ENCODE measurements at places on chromosomes 16 and 17. TPM values are rescaled to one million over a fixed set of nuclear protein-coding genes. Genes with fewer than 3 reads are reported as not detected.
A peak's percentile ranks its signal among the peaks of the same experiment; 100 is the strongest.

DNA sequence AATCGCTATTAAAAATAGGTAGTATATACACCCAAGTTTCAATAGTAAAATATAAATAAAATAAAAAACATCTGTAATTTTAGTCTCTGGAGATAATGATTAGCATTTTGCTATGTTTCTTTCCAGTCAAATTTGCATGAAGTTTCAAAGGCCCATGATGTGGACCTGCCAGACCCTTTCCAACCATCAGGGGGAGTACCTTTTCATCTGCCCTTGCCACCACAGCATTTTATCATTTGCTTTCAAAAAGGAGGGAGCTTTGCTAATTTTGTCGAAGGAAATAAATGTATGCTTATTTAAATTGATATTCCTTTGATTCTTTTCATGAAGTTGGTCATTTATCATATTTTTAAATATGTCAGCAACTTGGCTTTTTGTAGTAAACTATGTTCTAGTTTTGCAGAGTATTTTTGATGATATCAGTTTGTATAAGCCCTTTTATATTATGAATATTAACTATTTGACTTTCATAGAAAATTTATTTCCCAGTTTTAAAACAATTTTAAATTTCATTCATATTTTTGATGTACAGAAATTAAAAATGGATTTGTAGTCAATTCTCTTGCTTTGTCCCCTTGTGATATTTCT lies 115.2 kb upstream of the NETO2 start:
- DNase-seq: no peak

The FNDC8 gene
- polyA plus RNA-seq: not detected

The SLC35G6 gene
- 0.17 TPM for polyA plus RNA-seq

DNA sequence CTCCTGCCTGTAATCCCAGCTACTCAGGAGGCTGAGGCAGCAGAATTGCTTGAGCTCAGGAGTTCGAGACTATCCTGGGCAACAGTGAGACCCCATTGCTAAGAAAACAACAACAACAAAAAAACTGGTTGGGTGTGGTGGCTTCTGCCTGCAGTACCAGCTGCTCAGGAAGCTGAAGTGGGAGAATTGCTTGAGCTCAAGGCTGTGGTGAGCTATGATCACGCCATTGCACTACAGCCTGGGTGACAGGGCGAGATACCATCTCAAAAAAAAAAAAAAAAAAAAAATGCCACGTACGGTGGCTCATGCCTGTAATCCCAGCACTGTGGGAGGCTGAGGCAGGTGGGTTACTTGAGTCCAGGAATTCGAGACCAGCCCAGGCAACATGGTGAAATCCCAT lies 34.1 kb downstream of the NME2 start:
- DNase-seq: no peak

DNA sequence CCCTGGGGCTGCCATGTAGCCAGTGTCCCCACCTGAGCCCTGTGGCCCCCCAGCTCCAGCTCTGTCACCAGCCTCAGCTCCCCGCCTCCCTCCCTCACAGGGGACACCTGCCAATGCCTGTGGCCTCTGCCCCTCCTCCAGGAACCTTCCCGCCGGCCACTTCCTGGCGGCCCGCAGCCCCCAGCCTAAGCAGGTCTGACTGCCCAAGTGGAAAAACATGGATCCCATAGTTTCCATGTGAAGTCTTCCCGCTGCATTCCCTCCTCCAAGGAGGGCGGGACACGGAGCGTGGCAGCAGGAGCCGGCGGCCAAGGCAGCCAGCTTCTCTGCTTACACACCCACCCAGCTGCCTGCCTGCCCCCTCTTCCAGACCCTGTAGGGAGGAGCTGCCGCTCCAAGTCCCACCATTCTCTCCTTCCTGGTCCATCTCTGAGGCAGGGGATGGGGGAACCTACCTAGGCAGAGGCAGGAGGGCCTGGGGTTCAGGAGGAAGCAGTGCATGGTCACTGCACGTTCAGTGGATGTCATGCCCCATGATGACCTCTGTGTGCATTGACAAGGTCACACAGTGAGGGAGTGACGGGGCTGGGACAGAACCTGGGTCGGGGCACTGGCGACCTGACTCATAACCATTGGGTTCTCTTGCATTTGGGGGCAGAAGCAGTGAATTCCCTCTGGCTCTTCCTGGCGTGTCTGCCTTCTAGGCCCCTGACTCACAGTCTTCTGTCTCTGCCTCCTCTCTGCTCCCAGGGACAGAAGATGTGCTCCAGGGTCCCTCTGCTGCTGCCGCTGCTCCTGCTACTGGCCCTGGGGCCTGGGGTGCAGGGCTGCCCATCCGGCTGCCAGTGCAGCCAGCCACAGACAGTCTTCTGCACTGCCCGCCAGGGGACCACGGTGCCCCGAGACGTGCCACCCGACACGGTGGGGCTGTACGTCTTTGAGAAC lies 8.7 kb downstream of the VASN start:
- DNase-seq: peak; percentile 91

Data from muscle of leg (tissue), 16 donors.